ENCODE measurements at places on chromosomes 6 and 20. TPM values are rescaled to one million over a fixed set of nuclear protein-coding genes. Genes with fewer than 3 reads are reported as not detected.

EMILIN3 gene
- total RNA-seq: 53.0 TPM

TRIM40 gene
- total RNA-seq: not detected

TREM1 gene
- total RNA-seq: 30.6 TPM

REM1 gene
- total RNA-seq: 12.1 TPM

DNA sequence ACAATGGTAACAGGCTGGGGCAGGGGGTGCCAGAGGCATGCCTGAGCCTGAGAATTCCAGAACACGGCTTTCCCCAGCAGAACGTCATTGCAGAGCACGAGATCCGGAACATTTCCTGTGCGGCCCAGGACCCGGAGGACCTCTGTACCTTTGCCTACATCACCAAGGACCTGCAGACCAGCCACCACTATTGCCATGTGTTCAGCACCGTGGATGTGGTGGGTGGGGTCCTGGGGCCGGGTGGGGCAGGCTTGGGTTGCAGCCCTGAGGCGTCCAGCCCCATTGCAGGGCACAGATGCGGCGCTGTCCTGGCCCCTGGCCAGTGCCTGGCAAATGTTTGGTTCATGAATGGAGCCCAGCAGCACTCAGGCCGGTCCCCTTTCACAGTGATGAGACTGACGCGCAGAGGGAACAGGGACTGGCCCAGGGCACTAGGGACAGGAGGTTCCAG, 57.1 kb downstream of the TCP11 start:
- peak; percentile 14 for DNase-seq

GRCh38 chr6:14278006-14278405, 160.4 kb downstream of the CD83 start:
- DNase-seq: no peak

DNA sequence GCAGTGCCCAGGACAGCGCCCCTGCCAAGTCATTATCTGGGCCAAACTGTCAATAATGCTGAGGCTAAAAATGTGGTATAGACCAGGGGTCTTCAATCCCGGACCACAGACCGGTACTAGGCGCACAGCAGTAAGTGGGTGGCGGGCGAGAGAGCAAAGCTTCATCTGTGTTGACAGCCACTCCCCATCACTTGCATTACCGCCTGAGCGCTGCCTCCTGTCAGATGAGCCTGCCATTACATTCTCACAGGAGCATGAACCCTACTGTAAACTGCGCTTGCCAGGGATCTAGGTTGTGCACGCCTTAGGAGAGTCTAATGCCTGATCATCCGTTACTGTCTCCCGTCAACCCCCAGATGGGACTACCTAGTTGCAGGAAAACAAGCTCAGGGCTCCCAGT, 91.0 kb downstream of the NFATC2 start:
- no peak for DNase-seq

DNA sequence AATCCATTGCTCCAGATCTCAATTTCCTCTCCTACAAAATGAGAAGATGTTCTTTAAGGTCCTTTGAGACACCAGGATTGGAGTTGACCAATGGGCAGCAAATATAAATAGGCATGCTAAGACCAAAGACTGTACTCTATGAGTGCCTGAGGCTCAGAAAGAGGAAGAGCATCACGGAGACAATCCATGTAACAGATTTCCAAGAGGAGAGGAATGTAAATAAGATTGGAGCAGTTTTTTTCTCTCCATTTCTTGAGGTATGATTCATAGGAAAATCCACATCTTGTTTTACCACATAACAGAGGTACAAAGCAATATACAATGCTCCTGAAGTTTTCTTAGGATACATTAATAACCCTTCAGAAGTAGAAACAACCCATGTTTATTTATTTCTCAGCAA, 109.8 kb downstream of the UBE3D start:
- no peak for DNase-seq

Measured in uterus (tissue), 4 donors.